ENCODE measurements at places on chromosomes 12 and 14.

- DNase-seq = no peak
These were observed 19.7 kb downstream of the CORO1C start for GRCh38 chr12:108711489-108712164.

DNA sequence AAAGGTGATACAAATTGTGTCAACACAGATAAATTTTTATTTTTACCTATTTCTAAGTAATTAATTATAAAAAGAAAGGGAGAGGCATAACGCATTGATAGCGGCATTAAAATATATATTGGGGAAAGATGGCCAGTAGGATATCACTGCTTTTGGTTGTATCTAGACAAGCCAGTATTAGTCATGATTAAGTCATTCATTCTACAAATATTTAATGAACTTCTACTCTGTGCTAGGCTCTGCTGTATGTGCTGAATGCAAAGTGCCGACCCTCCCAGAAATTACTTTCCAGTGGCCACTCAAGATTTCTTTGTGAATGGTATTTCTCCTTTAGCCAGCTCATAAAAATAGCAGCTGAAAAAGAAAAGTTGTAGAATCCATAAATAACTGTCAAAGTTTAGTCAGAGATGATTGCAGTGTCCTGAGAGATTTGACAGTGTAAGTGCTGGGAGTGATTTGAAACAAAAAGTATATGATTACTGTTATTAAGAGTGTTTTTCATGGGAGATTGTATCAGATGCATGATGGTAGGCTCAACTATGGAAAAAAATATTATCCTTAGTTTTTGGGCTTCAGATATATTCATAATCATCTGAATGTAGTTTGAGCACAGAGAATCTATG, 133.2 kb downstream of the MGAT4C start:
- no peak for DNase-seq

- no peak for DNase-seq
These were observed 55.8 kb downstream of the ZFP36L1 start for GRCh38 chr14:68737086-68737485.

- no peak for DNase-seq
These were observed 62.5 kb upstream of the PRICKLE1 start for GRCh38 chr12:42652048-42652447.

DNA sequence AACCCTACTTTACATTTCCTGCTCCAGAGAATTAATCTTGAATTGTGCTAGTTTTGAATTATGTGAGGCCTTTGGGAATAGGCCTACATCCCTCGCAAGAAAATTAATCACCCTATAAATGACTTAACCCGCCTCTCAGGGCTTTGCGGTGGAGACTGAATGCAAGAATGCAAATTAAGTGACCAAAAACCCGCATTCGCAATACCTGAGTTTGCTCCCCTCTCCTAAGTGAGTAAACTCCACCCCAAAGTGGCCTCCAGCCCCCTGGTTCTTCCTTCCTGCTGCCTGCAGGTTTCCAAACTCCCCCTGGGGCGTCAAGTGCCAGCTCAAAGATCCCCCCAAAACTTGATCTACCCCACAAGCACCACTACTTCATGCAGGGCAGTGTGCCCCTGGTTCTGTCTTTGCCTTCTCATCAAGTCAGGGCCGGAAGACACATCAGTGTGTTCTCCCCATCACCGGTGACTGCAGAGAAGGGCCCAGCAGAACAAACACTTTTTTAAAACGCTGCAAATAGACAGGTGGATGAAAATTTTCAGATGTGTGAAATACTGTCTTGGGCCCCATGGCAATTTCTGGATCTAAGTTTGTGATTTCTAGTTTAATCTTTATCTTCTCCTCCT, 644.7 kb downstream of the VRK1 start:
- DNase-seq = no peak

GRCh38 chr12:103716517-103717196, 124.4 kb downstream of the NT5DC3 start:
- no peak for DNase-seq

GRCh38 chr14:68363843-68364767, 428.8 kb downstream of the ZFP36L1 start:
- no peak for DNase-seq

DNA sequence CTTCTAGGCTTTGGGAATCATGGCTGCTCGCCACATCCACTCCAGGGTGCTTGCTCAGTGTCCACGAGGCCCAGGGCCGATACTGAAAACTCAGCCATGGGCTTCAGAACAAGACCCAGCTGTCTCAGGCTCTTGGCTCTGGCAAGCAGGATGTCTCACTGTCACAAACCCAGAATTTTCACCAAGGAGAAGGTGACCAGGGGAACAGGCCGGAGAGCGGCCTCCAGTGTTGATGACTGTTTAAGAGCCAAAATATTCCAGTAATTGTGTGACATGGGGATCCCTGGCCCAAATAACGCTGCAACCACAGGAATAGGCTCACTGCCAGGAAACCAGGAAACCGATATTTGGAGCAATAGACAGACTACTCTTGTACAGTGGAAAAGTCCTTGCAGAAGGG, 9.8 kb upstream of the SERPINA5 start:
- no peak for DNase-seq

GRCh38 chr14:100576091-100577085, 10.8 kb downstream of the BEGAIN start:
- DNase-seq = no peak

DNA sequence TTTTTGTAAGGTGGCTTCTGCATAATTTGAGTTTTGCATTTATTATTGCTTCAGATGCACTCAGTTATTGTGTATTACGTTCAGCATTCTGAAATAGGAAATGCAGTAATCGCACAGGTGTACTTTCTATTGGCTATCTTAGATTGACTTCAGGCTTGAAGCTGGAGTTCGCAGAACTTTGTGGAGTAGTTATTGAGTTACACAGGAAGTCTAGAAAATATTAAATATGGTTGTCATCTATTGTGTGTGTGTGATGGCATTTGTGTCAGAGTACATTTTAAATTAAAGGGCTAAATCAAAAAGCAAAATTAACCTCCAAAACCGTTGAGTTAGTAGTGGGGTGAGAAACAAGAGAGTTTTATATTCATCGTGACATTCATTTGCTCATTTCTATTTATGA, 2.7 kb downstream of the ARID2 start:
- DNase-seq = no peak

All from HuH-7.5 (cell line).